ENCODE measurements at places on chromosomes 13 and 19.

DNA sequence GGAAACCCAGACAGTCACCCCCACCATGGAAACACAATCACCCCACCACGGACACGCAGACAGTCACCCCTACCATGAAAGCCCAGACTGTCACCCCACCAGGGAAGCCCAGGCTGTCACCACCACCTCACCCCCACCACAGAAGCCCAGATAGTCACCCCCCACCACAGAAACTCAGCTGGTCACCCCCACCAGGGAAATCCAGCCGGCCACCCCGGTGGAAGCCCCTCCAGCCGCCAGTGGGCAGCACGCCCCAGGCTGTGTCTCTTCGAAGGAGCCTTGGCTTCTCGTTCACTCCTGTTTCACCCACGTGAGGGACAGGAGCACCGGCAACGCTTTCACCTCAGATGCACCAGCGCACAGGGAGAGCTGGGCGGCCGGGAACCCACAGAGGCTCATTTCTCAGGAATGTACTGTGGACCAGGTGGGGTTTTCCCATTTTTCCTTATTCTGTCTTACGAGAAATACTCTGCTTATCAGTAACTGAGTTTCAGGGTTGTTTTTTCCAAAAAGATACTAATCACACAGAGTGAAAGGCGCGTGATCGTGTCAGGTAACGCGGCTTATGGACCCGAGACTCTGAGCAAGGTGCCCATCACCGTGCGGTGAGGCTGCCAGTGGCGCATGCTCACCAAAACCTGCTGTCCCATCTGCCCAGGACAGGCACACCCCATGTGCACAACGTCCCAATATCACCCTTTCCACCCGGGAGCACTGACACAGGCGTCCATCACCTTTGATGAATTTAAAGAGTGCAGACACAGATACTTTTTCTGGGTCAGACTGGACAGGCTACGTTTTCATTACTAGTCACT lies 28.0 kb downstream of the CARS2 start:
- DNase-seq: no peak

GRCh38 chr19:37309834-37310575 lies 60.9 kb upstream of the ZNF527 start:
- no peak for DNase-seq

GRCh38 chr13:26502826-26503225 lies 54.7 kb upstream of the WASF3 start:
- DNase-seq: peak; percentile 19

GRCh38 chr13:50130123-50130946 lies 115.1 kb downstream of the KCNRG start:
- no peak for DNase-seq

DNA sequence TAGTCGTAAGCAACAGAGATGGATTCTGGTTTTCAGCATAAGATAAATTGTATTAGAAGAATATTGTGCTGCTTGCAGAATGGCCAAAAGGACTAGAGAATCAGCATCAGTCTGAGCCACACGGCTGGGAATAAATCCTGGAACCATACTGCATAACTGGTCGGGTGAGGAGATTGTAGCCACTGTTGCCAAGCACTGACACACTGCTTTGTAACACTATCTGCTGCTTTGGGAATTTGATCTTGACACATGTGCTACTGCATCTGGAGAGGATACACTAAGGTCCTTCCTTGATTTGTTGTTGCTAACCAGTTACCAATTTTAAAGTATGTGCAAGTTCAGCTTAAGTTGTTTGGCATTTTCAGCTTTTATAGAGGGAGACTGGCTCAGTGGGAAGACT lies 1.9 kb downstream of the HNRNPA1L2 start:
- no peak for DNase-seq

DNA sequence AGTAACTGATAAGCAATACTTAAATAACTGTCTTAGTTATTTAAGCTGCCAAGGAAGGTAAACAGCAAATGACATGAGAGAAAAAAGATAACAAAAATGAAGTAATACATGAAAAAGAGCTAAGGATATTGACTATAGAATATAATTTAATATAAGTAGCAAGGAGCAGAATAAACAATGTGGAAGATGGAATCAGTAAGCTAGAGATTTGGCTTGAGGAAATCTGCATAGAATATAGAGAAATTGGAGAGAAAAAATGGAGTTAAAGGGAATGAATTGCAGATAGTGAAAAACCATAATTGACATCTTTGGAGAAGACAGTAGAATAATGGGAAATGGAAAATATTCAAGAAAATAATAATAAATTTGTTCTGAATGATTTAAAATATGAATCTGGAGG lies 127.1 kb downstream of the PDS5B start:
- no peak for DNase-seq

- DNase-seq: no peak
These were observed 39.7 kb downstream of the MLLT1 start for GRCh38 chr19:6239871-6240676.

- DNase-seq: no peak
These were observed 3.8 kb downstream of the BCL2L12 start for GRCh38 chr19:49669516-49669915.

- no peak for DNase-seq
These were observed 456.2 kb downstream of the PCDH20 start for GRCh38 chr13:60959427-60959826.

DNA sequence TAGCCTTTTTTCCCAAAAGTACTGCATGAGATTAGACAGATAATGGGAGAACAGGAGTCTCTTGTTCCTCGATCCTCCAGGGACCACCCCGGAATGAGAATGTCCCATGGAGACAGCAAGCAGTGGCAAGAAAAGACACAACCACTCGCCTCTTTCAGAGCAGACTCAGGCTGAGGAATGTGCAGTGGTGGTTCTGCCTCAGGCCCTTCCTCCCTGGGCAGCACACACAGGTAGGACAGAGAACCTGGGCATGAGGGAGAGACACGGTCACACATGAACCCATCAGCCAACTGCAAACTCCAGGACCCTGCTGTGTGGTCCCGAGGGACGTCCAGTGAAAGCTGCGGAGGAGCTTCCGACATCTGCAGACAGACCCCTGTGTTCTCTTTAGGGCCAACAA lies 31.0 kb downstream of the CRYL1 start:
- DNase-seq: no peak

- DNase-seq: no peak
These were observed 60.9 kb downstream of the STARD13 start for GRCh38 chr13:33224686-33225085.

DNA sequence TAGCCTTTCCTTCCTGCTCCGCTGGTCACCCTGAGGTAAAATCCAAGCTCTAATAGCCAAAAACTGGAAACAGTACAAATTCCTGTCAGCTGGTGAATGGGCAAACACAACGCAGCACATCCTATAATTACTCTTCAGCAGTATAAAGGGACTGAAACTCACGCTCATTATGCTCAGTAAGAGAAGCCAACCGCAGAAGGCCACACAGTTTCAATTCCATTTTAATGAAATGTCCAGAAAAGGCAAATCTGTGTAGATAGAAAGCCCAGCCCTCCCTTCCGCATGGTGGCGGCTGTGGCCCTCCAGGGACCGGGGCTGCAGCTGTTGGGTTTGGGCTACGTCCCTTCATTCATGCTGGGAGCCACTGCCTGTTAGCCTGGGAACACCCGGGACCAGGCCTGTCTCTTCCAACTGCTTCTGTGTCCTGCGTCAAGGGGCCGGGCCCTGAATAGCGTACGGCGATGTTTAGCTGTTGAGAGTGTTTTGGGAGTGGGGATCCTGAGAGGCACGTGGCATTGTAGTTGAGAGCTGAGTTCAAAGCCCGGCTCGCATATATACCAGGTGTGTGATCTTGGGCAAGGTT lies 23.5 kb downstream of the NKPD1 start:
- DNase-seq: no peak

- no peak for DNase-seq
These were observed 87.3 kb downstream of the COL4A2 start for GRCh38 chr13:110394371-110394841.

GRCh38 chr13:97719736-97720135 lies 233.7 kb upstream of the IPO5 start:
- DNase-seq: no peak

DNA sequence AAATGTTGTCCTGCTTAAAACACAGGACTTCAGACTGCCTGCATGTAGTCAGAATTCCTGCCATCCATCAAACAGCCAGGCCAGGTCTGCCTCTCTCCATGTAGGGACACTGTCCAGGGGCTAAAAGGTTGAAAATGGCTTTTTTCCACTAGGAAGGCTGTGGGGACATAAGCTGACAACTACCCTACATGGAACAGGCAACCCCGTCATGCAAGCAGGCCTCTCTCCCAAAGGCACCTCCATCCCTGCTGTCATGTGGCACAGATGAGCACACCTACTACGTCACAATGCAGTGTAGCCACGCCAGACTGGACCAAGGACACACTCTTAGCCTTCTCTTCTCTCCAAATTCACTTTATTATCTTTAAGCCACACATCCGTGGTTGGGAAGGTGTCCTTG lies 40.8 kb downstream of the LATS2 start:
- no peak for DNase-seq

- DNase-seq: no peak
These were observed 7.0 kb upstream of the F10 start for GRCh38 chr13:113115363-113116205.

DNA sequence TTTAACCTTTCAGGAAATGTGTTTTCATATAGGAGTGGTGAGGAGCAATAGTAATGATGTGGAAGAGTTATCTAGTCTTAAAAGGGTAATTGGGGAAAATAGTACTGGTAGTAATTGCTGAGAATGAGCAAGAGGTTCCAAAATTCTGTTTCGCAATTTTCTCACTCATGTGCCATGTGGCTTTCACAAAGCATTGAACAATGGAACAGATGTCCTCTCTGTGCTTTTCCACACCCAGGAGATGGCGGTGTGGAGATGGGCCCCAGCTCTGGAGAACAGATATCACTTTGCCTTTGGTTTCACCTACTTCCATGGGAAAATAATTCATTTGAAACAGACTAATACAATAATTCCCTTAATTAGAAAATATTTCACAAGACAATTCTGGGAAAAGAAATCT lies 170.0 kb upstream of the SLC10A2 start:
- DNase-seq: no peak

DNA sequence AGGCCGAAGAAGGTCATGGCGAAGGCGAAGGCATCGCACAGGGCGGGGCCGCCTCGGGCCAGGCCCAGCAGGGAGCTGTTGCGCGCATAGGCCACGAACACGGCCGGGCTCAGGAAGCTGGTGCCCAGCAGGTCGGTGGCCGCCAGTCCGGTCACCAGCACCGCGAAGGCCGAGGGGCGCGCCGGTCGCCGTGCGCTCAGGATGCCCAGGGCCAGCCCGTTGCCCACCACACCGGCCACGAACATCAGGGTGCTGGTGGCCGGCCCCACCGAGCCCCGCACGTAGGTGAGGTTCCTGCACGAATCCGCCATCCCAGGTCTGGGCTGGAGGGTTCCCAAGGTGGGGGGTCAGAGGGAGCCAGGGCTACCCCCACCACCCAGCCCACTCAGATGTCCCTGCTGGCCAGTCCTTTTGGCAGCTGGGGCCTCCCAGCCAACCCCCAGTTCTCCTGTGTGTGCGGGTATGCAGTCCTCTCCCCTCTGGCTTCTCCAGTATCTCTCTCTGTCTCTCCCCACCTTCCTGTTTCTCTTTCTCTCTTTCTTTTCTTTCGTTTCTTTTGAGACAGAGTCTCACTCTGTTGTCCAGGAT lies 880 bp downstream of the PTGIR start:
- DNase-seq: no peak

DNA sequence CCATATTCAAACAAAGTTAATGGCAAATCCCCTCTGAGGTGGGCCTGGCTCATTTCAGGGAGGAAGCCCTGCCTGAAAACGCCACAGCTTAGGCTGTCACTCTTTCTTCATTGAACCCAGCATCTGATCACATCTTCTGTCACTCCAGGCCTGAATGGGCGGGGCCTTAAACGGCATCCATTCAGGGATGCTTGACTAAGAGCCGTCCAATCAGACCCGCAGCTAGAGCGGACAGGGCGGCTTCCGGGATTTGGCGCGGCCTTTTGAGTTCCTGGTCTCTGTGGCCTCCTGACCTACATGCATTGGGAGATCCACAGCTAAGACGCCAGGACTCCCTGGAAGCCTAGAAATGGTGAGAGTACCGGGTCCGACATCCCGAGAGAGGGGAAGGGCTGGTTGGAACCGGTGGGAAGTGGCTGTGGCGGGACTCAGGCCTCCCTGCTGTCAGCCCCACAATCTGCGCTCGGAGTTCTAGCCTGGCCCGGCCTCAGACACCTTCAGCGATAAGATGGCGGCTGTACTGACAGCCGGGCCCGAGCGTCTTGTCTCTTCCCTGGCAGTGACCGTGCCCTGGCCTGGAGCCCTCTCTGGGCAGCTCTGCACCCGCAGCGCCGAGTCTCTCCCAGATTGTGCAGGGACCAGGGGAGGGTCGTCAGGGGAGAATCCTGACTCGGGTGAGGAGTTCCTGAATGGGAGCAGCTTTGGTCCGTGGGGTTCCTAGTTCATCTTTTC lies at the start of gene ZNF723:
Gene ZNF723, plus strand, starts transcription at position 261 of the 732 bp plus-strand sequence. Its CDS starts 89 bp downstream, at position 350.
- DNase-seq: no peak

GRCh38 chr13:64753233-64754000 lies 2476.7 kb downstream of the PCDH9 start:
- DNase-seq: no peak

- no peak for DNase-seq
These were observed 185.7 kb downstream of the TEX29 start for GRCh38 chr13:111506125-111506524.

- no peak for DNase-seq
These were observed 39.0 kb downstream of the RCBTB2 start for GRCh38 chr13:48493851-48494250.

DNA sequence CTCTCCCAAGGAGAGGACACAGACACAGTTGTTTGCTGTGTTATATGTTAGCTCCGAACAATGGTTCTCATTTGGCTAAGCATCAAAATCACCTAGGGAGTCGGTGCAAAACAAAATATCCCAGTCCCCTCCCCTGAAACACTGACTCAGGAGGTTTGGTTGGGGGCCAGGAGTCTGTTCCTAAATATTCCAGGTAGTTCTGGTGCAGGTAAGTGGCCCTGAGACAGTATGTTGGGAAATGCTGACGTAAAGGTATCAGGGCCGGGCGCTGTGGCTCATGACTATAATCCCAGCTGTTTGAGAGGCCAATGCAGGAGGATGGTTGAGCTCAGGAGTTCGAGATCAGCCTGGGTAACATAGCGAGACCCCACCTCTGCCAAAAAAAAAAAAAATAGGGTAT lies 2.3 kb upstream of the MAP2K7 start:
- DNase-seq: no peak

GRCh38 chr19:33750587-33751435 lies 45.9 kb upstream of the KCTD15 start:
- no peak for DNase-seq

- no peak for DNase-seq
These were observed 21.1 kb downstream of the PROSER1 start for GRCh38 chr13:39016787-39017186.
